ENCODE measurements at places on chromosomes 3 and 15. TPM values are rescaled to one million over a fixed set of nuclear protein-coding genes. Genes with fewer than 3 reads are reported as not detected.

DNA sequence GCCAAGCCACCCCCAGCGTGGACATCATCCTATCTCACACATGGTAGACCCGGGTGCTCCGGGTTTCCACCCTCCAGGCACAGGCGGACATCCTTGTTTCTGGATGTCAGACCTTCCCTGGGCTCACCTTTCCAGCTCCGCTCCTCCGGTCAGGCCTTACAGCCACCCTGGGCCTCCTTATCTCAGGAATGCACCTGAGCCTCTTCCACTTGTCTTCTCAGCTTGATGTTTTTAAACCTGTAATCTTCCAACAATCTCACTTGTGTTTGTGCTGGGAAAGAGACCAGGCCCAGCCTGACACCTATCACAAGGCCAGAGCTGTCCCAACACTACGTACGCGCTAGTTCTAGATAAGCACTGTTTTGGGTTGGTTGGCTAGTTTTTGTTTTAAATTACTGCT lies 53.9 kb downstream of the NIPA2 start:
- DNase-seq = no peak

DNA sequence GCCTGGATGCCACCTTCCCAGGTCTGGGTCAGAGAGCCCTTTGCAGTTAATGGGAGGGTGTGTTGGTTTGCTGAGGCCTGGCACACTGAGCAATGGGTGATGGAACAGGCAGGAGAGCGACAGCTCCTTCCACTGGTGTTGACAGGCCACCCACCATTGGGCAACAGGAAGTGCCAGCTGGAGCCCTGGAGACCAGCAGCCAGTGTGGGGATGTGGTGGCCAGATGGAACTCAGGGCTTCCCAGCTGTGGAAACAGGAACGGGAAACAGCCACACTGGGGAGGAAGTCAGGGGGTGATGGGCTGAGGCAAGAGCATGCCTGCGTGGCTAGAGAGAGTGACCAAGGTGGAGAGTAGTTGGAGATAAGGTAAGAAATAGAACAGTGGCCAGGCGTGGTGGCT lies 9.3 kb downstream of the PSTPIP1 start:
- no peak for DNase-seq

DNA sequence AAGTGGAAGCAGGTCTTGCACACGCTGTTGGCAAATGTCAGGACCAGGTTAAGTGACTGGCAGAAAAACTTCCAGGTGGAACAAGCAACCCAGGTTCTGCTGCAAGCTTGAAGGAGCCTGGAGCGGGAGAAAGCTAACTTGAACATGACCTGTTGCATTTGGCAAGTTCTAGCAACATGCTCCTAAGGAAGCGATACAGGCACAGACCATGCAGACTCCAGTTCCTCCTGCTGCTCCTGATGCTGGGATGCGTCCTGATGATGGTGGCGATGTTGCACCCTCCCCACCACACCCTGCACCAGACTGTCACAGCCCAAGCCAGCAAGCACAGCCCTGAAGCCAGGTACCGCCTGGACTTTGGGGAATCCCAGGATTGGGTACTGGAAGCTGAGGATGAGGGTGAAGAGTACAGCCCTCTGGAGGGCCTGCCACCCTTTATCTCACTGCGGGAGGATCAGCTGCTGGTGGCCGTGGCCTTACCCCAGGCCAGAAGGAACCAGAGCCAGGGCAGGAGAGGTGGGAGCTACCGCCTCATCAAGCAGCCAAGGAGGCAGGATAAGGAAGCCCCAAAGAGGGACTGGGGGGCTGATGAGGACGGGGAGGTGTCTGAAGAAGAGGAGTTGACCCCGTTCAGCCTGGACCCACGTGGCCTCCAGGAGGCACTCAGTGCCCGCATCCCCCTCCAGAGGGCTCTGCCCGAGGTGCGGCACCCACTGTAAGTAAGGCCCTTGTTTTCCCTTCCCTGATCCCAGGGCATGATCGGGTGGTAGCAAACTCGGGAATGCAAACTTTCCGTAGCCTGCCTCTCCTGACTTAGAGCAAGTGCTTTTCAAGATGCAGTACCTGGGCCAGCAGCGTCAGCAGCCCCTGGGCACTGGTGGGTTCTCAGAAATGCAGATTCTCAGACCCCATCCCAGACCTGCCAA lies 759 bp downstream of the GALNT15 start:
- no peak for DNase-seq

DNA sequence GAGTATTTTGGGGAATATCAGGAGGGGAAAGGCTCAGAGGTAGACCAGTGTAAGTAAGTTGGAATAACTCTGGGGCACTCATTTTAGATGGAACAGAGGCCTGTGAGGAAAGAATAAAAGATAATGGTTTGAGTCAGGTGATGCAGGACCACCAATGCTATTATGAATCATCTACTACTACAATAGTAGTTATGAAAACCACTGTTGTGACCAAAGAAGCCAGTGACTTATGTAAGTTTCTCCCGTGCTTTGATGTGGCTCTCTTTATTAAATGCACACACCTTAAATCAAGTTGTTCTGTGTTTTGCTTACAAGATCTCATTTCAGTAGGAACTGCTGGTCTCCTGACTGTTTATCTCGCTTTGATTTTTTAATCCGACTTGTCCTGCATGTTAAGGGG lies 13.1 kb upstream of the GUCA1C start:
- DNase-seq = no peak

The CIDEC gene
- total RNA-seq = not detected

GRCh38 chr3:113620091-113620490 lies 76.4 kb downstream of the USF3 start:
- no peak for DNase-seq

DNA sequence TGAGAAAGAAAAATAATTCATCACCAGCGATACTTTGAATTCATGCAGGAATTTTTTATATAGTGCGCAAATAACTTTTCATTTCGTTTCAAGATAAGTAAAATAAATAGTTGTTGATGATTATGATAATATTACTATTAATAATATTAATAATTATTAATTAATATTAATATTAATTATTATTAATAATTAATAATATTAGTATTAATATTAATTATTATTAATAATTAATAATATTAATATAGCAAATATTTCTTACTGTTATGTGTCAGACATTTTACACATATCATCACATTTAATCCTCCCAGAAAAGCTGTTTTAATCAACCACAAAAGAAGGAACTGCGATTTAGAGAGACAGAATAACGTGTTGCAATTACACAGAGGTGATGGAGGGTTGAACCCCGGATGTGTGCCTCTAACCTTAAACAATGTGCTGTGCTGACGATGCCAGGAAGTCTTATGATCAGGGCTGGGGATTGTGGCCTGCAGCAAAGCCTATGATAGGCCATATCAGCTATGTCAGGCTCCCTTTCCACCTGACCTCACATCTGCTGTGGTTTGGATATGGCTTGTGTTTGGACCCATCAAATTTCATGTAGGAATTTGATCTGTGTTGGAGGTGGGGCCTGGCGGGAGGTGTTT lies 263.5 kb upstream of the NR2F2 start:
- DNase-seq = no peak

The CLDN1 gene
- 13.2 TPM for total RNA-seq

- DNase-seq = peak; percentile 26
These were observed 64.8 kb downstream of the RFTN1 start for GRCh38 chr3:16448639-16449070.

The CHRFAM7A gene
- total RNA-seq = 3.6 TPM

- DNase-seq = no peak
These were observed 185.2 kb downstream of the KLHL25 start for GRCh38 chr15:85609492-85609891.

GRCh38 chr3:141436180-141436579 lies 50.6 kb upstream of the RASA2 start:
- DNase-seq = no peak

The SERINC4 gene
- not detected for total RNA-seq

The RYR3 gene
- 10.5 TPM for total RNA-seq

DNA sequence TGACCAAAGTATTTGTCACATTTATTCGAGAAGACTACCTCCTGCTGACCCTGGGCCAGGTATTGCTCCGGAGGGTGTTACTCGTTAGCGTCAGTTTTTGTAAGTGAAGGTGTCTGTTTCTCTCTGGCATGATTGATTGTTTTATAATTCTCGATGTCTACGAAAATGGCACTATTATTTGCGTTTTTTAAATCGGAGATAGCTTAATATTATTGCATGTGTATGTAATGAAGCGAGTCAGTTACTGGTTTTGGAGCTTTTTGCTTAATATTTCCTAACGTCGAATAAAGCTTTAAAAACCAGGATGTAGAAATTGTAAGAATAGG lies 439 bp downstream of the DZIP3 start:
- no peak for DNase-seq

DNA sequence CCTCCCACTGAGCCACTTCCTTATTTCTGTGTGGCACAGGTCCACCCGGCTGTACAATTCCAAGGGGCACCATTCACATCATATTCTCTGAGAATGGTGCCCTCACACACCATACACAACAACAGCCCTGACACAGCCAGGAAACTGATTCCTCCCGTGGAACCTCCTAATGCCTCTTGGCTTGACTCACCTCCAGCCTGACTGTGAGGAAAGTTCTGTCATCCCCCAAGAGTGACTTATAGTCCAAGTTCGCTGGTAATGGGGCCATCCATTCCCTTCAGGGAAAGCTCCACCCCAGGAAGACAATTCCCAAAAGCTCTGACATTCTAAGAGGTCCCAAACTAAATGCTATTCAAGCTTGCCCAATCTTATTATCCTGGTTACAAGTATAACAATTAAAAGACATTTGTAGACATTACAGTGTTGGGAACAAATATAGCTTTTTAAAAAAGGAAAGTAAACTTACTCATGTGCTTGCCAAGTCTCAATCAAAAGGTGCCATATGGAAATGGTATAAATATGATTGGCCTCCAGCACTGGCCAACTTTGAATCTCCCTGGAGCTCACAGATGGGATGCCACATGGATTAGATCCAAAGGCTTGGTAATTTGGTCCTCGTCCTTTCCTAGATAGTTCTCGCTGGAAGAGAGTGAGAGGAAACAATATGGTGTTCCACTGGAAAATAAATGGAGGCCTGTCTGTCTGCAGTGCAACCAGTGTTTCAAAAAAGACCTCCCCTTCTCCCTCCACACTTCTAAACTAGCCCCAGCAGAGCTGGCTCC lies 56.3 kb upstream of the PSMD6 start:
- DNase-seq = no peak

The AMIGO3 gene
- total RNA-seq = not detected

GRCh38 chr3:111485086-111485485 lies 56.9 kb upstream of the CD96 start:
- no peak for DNase-seq

GRCh38 chr15:72368899-72369298 lies 6.9 kb downstream of the HEXA start:
- no peak for DNase-seq

The CDV3 gene
- total RNA-seq = 108 TPM

GRCh38 chr15:67779549-67780111 lies 45.7 kb upstream of the SKOR1 start:
- no peak for DNase-seq

The DISP2 gene
- 0.63 TPM for total RNA-seq

GRCh38 chr3:127908202-127908601 lies 6.8 kb upstream of the KBTBD12 start:
- DNase-seq = no peak

- DNase-seq = no peak
These were observed 951.6 kb downstream of the TUSC7 start for GRCh38 chr3:117660941-117661817.

DNA sequence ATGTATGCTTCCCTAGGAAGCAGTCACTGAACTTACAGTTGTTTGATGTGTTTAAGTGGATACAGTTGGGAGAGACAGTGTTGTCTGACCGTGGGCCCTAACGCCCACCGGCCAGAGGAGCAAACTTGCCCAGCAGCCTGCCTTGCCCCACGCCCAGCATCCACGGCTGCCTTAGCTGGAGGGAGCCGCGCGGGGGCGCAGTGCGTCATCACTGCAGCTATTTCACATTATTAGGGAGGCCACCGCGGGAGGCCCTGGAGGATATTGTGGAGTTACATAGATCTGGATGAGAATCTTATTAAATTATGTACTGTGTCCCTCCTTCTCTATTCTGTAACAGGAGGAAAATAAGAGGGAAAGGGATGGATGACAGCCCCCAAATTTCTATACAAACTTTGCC lies 267.2 kb downstream of the GABRG3 start:
- no peak for DNase-seq

The MYLK gene
- 1,524 TPM for total RNA-seq

DNA sequence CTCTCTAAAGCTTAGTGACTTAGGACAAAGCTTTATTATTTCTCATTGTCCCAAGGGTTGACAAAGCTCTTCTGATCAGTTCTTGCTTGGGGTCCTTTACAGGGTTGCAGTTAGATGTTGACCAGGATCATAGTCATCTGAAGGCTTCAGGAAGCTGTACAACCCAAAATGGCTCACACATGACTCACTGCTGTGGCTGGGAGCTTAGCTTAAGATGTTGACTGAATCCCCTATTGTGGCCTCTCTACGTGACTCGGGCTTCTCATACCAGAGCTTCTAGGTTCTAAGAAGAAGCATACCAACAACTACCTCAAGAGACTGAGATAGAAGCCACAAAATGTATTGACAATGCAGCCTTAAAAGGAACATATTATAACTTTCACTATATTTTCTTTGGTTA lies 569.6 kb upstream of the ROBO2 start:
- no peak for DNase-seq

DNA sequence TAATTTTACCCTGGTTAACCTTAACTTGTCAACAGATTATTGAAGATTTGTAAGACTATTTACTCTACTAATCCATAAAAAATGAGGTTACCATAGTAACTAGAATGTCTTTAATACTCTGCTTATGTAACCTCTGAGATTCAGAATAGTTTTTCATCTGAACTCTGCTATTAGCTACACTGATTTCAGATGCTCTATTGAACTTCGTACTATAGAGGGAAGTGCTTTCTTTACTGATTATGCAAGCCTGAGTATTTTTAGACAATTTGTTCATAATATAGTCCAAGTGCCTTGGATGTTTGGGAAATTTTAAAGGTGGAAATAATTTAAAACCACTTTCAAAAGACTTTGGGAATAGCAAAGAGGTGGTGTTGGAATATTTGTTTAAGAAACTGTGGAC lies 107.9 kb upstream of the GBE1 start:
- no peak for DNase-seq

The FBXW12 gene
- total RNA-seq = 0.32 TPM

The MOBP gene
- total RNA-seq = 0.05 TPM

The STAG1 gene
- total RNA-seq = 130 TPM

DNA sequence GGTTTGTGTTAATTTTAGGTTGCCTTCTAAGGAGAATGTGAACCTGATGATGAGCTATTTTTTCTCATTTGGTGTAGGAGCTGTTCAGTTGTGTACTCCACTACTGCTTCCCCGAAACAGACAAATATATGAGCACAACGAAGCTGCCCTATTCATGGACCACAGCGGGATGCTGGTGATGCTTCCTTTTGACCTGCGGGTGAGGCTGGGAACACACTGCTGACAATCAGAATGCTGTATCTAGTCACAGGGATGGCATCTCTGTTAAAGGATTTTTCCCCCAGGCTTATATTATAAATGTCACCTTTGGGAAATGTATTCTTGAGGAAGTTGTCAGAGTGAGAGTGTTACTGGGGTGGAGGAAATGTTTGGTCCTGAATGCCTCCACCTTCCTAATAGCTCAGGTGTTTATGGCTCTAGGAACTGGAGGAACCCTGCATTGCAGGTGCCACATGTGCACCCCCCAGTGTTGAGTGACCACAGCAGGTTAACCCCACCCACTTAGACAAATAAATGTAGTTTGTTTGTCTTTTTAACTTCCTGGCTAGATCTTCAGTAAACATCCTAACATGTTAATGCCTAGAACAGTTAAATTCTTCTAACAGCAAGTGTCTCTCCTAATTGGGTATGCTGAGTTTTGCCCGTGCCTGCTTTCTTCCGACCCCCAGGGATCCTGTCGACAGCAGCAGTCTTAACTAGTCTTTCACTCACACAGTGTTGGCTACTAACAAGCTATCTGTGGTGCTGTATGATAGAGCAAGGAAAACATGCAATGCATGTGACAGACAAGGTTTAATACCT lies 35.7 kb downstream of the SRP14 start:
- DNase-seq = no peak

All from urinary bladder (tissue), 4 donors.